Thoracic aorta (tissue), 2 donors: ENCODE measurements at places on chromosomes 3 and 15. TPM values are rescaled to one million over a fixed set of nuclear protein-coding genes. Genes with fewer than 3 reads are reported as not detected.

DNA sequence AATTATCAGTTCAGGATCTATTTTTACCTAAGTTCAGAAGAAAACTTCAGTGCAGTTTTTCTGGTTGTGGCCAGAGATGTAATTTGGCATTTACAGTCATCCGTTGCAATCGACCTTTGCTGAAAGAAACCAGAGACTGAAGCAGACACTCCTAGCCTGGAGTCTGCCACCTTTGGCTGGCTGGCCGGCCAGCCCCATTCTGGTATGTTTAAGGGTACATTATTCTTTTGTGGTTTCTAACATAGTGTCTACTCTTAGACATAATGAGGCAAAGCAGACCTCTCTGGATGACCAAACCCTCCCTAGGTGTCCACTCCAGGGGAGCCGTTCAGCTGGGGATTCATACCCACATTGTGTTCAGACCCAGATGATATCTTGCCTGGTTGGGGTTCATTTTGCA lies 275.9 kb upstream of the TPM1 start:
- no peak overlapping the region for H3K4me3 ChIP-seq
- no peak for DNase-seq
- peaks cover 61% of the 10 kb centered on the region for H3K36me3 ChIP-seq

GRCh38 chr3:152589644-152590043 lies 245.3 kb upstream of the P2RY1 start:
- H3K4me3 ChIP-seq, result no peak overlapping the region
- DNase-seq, result no peak
- H3K36me3 ChIP-seq, result no peaks in the 10 kb centered on the region
- no peaks in the 10 kb centered on the region for H3K27me3 ChIP-seq

- H3K4me3 ChIP-seq, result peak overlapping the region; percentile 98
- peak overlapping the region; percentile 96 for H3K27ac ChIP-seq
Observed at GRCh38 chr15:68817304-68818065, 3.2 kb downstream of the ANP32A start.

DNA sequence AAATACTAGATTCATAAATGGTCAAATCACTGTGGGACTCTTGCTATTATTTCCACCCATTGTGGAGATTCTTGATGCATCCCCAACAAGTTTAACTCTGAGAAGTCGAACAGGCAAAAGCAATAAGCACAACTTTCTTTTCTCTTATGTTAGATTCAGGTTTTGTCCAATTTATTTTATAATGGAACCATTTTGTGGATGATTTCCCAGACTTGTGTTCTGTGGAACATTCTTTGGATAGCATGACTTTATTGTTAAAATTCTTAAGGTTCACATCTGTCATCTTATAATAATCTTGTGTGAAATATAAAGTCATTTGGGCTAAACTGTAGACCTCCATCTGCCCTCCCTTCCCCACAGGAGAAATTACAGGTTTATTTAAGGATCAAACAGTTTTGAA lies 213.7 kb downstream of the LPP start:
- H3K27me3 ChIP-seq, result no peaks in the 10 kb centered on the region
- H3K36me3 ChIP-seq, result no peaks in the 10 kb centered on the region
- H3K27ac ChIP-seq, result peak overlapping the region; percentile 37
- no peak overlapping the region for H3K4me3 ChIP-seq
- DNase-seq, result no peak

The AP2M1 gene
- total RNA-seq, result 194 TPM

The RBP2 gene
- not detected for total RNA-seq

The PLAAT1 gene
- total RNA-seq, result not detected
